ENCODE measurements at places on chromosomes 1 and 21. TPM values are rescaled to one million over a fixed set of nuclear protein-coding genes. Genes with fewer than 3 reads are reported as not detected.

TTLL7 gene
- 17.8 TPM for total RNA-seq

C4BPA gene
- total RNA-seq = not detected

LCE1B gene
- not detected for total RNA-seq

SPRR1A gene
- not detected for total RNA-seq

LCE1E gene
- total RNA-seq = not detected

ATP1A4 gene
- not detected for total RNA-seq

KAZN gene
- total RNA-seq = 5.3 TPM

ANGPTL1 gene
- total RNA-seq = 16.4 TPM

WNT9A gene
- 0.44 TPM for total RNA-seq

PDC gene
- total RNA-seq = 0.06 TPM

Measured in aortic smooth muscle cell (primary cell).